Anterior cingulate cortex (tissue), 58 donors: ENCODE measurements at places on chromosomes 5 and 9.

DNA sequence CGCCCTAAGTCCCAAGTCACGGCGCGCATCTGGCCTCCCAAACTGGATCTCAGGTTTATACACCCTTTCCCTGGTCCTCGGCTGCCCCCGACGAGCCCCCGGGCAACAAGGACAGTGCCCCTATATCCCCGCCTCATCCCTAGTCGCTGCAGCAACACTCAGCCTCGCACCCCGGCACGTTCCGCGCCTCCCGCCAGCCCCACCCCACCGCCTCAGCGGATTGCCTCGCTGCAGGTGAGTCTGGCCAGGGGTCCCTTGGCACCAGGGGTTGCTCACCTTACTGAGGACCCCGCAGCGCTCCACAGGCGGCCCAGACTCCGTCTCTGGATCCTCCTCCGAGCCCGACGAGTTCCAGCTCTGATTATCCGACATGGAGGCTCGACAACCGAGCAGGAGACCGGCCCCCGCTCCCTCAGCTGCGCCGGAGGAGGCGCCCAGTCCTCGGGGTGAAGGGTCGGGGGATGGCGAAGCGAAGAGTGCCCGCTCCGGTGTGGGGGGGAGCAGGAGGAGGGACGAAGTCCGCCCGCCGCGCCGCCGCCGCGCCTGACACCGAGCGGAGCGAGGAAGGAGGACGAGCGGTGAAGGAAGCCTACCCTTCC is 494 bp downstream of the CERT1 start:
- DNase-seq: peak; percentile 75

GRCh38 chr5:119427060-119427459 is 25.2 kb upstream of the HSD17B4 start:
- no peak for DNase-seq

- peak; percentile 9 for DNase-seq
These were observed 501 bp downstream of the ENHO start for GRCh38 chr9:34522091-34522887.

DNA sequence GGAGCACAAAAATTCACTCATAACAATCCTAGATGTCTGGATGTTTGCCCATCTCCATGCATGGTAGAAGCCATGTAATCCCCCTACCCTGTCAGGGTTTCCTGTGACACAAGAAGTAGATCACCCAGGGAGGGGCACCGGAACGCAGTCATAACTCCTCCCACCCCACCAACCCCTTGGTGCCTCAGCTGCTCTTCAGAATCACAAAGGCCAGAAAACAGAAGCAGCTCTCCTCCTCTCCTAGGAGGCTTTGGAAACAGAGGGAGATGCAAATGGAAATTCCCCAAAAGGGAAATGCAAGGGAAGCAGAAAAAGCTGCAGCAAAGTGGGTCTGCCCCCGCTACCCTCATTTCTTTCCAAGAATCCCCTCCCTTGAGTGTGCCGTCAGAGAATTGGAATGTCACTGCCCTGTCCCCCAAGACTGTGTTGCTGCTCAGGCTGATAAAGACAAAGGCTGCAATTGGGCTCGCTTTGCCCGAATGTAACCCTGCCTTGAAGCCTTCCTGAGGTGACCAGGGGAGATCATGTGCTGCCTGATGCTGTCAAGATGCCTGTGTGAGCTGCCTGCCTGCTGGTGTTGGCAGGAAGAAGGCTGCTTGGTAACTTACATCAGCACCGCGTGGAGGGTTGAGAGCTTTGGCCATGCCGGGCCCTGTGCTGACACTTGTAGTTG is 65.5 kb upstream of the ABCA1 start:
- DNase-seq: peak; percentile 68

- DNase-seq: no peak
These were observed 95.0 kb downstream of the APBA1 start for GRCh38 chr9:69577123-69577522.

- DNase-seq: no peak
These were observed 48.9 kb downstream of the APBA1 start for GRCh38 chr9:69623276-69623675.

- DNase-seq: no peak
These were observed 19.9 kb upstream of the CYLC2 start for GRCh38 chr9:102975251-102975650.

DNA sequence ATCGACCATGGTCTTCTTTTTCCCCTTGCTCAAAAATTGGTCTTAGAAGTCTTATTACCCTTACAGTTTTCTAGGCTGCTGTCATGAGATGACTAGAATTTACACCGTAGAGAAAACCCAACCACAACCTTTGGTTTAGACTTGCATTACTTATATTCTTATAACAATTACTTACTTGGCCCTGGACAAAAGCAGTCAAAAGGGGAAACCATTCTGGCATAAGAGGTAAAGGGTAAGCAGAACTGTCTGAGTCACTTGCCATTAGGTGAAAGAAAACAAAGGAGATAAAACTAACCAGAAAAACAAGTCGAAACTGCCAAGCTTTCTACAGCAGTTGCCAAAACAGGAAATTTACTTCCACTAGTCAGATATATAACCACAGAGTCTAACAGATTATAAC is 17.9 kb downstream of the TMEM245 start:
- DNase-seq: no peak

GRCh38 chr5:84623019-84623418 is 238.3 kb upstream of the EDIL3 start:
- no peak for DNase-seq

DNA sequence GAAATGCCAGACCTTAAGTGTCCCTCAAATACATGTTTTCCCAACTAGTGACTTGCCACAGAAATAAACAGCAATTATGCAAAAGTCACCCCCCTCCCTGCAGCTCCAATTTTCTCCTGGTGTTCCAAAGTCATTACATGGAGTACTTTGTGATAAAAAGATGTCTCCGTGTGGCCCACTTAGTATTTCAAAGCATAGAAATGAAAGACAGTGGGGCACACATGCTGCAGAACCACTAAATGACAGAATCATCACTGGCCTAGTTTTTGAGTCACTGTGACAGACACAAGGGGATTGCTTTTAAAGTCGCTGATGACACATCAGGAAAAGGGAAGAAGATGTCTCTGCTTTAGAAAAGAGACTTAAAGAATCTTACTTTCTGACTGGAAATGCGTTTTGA is 323.4 kb downstream of the PSAT1 start:
- no peak for DNase-seq

DNA sequence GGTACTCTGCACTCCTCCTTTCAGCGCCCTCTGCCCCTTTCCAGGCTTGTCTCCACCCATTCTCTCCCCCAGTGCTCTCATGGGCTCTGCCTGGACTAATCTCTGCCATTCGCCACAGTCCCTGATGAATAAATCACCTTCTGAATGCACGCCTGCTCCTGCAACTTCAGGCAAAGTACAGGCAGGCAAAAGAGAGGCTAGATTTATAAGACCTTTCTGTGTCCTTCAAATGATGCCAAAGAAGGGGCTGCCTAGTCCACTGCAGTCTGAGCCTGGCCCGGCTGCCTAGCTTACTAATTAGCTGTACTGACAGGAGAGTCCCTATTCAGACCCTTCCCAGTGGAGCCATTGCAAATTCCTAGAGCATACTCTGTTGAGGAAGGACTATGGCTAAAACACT is 7.4 kb downstream of the FGF1 start:
- DNase-seq: no peak

GRCh38 chr9:120579139-120580050 is 572 bp downstream of the CDK5RAP2 start:
- DNase-seq: no peak

DNA sequence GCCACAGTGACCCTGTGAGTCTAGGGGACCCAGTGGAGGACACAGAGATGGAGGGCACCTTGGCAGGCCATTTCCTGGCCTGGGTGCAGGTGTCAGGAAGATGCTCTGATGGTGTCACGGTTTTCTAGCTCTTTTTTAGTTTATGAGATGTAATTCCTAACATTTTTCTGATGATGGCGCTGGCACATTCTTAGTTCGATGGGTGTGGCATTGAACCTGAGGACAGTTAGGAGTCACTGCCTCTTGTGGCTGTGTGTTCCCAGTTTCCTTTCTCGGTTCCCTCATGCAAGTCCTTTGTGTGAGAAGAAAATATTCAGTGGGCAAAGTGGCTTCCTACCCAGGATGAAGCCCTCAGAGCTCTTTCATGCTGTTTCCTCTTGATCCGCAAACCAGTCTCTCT is 129.4 kb upstream of the ICE1 start:
- no peak for DNase-seq

DNA sequence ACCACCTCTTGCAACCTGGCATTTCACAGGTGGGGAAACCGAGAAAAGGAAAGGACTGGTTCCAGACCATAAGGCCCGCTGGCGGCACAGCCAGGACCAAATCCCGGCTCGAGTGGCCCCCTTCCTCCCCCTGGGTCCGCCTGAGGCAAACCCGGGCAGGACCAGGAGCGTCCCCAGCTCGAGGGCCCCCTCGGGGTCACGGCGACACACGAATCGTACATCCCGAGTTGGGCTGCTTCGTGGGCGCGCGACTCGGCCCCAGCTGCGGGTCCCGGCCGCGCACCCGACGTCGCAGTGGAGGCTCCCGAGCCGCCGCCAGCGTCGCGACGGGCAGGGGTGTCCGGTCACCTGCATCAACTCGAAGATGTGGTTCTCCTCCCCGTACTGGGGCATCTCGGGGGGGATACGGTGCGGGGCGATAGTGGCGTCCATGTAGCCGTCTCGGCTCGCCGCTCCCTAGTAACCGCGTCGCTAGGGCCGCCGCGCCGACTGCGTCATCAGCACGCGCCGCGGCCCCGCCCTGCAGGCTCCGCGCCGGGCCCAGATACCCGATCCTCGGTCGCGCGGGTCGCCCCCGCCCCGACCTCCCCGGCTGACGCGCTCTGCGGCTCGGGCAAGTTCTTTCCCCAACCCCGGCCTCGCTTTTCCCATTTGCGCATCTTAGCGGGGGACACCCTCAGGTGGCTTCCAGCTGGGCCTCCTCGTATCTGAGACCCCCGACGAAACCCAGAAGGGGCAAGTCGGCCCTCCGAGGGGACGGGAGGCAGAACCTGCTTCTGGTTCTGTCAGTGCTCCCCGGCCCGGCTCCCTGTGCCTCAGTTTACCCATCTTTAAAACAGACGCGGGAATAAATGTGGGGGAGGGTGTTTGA is at the start of gene AK8:
Gene AK8 (minus strand): TSS at position 461 of the 871 bp plus-strand sequence. CDS start 29 bp downstream, at position 432.
- DNase-seq: no peak

GRCh38 chr9:97593960-97594359 is 39.2 kb downstream of the TSTD2 start:
- no peak for DNase-seq

DNA sequence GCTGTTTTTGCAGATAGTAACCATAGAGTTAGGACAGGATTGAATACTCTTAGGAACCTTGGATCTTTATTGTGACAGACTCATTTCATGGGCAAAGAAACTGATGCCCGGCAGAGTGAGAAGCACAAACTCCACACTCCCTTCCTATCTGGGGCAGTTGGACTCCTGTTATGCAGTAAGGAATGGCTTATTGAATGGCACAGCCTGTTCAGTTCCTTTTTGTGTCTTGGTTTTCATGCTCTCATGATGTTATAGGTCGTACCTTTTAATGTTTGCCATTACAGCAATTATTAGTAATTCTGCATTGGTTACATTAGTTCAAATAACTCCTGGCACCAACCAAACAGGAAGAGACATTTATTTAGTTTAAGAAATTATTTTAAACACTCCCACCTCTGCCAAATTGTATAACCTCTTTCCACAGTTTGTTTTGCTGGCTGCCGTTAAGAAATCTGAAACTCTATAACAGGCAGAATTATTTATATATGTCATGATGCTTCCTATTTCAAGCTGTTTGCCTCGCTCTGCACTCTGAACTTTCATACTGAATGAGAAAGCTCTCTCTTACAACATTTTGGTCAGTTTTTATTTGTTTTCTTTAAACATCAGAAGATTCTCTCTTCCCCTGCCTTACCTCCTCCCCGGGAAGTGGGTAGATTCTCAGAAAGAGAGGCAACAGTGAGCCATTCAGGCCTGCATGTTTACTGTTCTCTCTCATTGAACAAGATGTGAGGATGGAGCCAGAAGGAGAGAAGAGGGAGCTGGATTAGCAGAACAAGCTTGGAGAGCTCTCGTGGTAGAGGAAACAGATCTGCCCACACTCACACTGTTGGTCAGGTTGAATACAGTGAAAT is 144.4 kb downstream of the ARHGEF28 start:
- DNase-seq: no peak

DNA sequence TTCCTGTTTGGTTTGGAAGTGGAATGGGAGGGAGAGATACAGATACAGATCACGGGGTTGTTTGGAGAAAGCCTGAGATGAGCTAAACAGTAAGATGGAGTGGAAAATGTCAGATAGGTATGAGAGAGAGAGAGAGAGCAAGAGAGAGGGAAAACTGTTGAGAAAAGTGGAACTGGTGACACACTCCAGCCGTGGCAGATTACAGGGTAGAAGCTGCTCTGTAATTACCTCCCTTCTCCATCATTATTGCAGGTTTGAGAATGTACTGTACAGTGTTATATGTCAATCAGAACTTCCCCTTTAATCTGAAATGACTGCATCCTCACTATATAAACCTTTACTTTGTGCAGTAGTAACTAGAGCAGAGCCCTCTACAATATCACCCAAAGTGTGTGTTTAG is 74.5 kb upstream of the WWC1 start:
- DNase-seq: no peak

- no peak for DNase-seq
These were observed 62.2 kb downstream of the OSTF1 start for GRCh38 chr9:75150512-75150911.

DNA sequence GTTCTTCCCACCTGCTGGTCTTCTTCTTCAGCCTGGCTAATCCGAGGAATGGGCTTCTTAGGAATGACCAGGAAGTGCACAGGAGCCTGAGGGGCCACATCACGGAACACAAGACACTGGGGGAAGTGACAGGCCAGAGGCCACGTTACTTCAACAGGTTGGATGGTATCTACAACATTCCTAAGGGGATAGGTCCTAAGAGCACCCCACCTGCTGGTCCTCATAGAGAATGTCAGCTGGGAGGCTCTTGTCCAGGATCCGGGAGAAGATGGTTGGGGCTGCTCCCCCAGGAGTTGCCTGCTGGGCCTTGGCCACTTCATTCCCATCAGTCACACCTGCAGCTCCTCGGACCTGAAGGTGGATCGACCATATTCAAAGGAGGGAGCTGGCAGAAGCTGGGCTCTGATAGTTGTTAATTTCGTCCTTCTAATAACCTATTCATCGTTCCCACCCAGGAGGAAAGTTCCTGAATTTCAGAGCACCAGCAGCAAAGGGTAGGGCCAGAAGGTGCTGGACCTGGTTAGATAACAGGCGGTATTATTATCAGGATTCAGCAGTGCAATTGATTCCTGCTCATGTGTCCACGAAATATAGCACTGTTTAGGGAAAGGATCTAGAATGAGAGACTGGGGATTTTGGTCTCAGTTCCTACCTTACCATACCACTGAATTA is 1.3 kb downstream of the HINT2 start:
- no peak for DNase-seq

GRCh38 chr5:33612386-33612785 is 171.6 kb downstream of the TARS1 start:
- DNase-seq: no peak

GRCh38 chr5:157076558-157076957 is 17.6 kb upstream of the HAVCR1 start:
- no peak for DNase-seq

DNA sequence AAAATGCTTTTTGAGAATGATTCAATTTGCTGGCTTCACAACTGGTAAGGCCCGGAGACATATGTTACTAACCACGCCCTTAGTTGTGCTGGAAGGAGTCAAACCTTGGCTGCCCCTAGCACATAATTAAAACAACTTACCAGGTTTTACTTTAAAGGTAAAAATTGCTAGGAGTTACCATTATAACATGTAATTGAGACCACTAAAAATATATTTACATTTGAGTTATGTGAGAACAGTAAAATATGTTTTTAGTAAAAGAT is 435.6 kb upstream of the CDH9 start:
- no peak for DNase-seq
